ENCODE measurements at places on chromosomes 7 and 10.
A peak's percentile ranks its signal among the peaks of the same experiment; 100 is the strongest.

- DNase-seq: no peak
These were observed 197.2 kb upstream of the SH2B2 start for GRCh38 chr7:102089175-102090098.

DNA sequence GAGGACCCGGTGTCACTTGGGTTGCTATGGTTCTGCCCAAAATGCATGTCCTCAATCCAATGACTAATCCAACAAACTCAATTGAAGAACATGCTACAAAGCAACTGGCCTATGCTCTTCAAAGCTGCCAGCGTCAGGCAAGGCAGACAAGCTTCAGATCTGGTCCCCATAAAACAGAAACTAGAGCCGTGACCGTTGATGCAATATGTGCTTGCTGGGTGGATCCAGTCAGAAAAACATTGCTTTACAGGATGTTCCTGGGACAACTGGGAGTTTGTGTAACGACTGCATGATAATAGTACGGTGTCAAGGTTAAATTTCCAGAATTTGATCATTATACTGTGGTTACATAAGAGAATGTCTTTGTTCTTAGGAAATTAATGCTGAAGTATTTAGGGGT is 120.7 kb upstream of the CTBP2 start:
- no peak for DNase-seq

DNA sequence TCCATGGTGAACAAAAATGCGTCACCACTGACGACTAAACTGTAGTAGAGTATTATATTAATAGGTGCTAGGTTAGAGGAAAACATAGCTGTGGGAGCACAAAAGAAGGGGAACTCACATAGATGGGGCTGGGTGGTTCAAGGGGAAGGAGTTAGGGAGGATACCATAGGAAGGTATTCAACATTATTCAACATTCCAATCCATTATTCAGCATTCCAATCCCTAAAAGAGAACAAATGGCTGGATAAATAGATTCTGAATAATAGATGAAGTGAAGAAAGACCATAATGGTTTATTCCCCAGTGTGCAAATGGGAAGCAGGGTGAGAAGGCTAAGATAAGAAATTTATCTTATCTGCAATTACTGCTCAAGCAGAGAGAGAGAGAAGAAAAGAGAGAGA is 61.4 kb downstream of the AASS start:
- DNase-seq: no peak

- no peak for DNase-seq
These were observed 741.4 kb upstream of the POT1 start for GRCh38 chr7:125670926-125671572.

- DNase-seq: no peak
These were observed 92.6 kb downstream of the POLL start for GRCh38 chr10:101495324-101495925.

DNA sequence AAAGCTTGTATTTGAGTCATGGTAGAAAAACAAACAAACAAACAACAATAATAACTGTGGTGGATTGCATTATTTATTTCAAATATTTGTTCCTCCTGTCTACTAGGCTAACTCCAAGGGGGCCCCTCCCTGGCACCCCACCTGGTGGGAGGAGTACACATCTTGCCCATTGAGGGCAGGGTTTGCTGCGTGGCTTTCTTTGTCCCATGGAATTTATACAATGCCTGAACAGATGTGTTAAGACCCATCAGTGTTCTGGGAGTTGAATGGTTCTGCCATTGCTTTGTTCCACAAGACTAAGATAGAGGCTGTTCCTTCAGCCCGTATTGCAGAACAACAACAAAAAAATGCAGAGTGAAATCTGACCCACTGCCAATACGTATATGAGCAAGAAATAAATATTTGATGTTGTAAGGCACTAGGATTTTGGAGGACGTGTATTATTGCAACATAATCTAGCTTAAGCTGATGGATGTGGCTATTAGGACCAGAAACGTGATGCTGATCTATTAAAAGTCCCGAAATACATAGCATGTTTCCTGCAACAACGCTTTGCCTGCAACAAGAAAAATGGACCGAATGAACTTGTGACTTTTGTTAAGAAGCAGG is 119.1 kb upstream of the JCAD start:
- DNase-seq: no peak

- no peak for DNase-seq
These were observed 27.6 kb downstream of the LYZL1 start for GRCh38 chr10:29316308-29317026.

DNA sequence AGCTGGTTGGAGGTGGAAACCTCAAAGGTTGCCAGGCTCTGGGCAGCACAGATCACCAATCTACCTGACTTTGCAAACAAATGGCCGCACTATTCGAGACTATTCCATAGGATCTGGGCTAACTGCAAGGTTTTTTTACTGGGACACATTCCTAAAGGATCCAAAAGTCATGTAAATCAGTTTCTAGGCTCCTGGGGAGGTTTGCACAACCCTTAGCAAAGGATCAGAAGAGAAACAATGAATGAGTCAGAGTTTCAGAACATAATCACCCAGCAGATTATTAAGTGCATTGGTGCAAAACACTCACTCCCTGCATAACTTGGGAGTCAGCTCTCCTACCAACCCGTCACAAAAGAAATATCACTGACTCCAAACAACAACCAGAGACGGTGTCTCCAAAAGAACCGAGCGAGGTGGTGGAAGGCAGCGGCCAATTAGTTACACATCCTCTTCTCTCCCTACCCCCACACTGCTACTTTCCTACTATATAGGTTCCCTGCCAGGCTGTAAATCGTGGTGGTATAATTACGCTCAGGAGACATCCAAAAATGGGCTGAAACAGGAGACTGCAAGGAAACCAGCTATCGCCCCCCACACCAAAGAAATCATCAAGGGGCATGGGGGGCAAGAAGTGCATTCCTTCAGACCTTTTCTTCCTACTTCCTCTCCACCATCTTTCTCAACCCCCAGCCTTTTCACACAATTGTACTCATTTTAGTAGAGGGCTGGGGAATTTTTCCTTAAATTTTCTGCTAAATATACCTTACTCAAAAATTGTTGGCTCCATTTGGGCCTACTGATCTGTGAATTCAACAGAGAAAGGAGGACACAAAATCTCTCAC is 3.2 kb downstream of the UBE2H start:
- DNase-seq: peak; percentile 83

DNA sequence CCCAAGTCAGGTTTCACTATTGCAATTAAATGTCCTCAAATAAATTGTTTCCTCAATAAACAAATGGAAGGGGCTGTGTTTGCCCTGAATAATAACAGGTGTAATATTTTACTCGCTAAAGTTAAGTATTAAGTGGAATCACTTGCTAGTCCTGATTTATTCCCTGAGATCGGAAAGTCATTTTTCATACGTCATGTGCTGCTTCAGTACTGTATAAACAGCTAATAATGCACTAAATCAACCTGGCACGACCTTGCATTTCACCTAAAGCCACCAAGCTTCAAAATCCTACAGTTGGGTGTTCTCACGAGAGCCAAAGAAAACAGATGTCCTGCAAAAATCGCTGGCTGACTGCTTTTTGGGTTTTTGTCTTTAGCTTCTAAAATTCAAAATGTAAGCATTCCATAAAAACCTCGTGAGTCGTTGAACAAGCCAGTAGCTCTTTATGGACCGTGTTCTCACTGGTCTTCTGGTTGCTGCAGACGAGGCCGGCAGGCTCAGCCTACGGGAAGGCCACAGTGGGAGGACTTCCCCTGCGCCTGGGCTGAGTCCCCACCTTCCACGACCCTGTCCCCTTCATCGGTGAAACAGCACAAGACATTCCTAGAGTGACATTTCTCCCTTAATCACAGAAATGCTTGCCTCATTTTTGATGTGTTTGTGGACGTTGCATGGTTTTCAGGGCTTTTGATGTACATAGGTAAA is 17.9 kb upstream of the MNX1 start:
- DNase-seq: no peak

DNA sequence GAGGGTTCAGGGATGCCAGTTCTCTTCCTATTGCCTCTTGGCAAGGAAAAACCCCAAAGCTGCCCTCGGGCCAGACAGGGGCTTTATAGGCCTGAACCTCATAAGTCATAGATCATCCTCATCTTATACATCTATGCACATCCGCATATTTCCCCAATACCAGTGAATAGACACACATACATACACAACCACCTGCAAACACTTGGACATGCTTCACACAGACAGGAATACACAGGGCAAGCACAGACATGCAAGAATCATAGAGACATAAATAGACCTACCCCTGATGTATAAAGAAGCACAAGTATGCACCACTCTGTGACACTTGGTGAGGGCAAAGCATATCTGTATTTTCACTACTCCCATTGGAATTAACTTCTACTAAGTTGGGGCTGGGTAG is 30.7 kb downstream of the MBL2 start:
- DNase-seq: no peak

DNA sequence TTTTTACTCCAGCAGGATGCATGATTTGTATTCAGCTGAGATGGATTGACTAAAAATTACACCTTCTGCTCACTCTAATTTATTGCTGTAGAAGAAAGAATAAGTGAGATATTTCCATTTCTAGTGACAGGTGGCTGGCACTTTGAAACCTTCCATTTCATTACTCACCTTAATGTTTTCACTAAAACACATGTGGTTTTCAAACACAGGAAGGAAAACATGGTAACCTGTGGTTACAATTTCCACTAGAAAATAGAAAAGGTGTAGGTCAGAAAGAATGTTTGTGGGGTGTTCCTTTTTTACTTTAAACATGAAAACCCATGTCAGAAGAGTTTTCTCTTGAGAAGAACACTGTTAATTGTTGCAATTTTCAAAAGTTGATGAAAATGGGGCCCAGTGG is 12.0 kb upstream of the PRKCQ start:
- DNase-seq: no peak

DNA sequence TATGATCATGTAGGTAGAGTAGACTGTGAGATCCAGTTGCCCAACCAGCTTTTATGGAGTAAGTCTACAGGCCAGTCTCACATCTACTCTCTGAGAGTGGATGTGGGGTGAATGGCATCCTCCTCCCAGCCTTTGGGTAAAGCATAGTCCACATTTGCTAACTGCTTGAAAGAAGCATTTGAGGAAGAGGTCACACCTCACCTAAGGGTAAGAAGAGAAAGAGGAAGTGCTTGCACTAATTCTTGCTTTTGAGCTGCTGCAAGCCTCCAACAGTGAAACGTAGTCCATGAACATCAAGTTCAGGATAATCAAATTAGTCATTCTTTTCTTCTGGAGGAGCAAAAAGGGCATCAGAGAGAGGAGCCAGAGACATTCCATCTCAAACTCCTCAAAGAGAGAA is 93.9 kb upstream of the AGR3 start:
- no peak for DNase-seq

DNA sequence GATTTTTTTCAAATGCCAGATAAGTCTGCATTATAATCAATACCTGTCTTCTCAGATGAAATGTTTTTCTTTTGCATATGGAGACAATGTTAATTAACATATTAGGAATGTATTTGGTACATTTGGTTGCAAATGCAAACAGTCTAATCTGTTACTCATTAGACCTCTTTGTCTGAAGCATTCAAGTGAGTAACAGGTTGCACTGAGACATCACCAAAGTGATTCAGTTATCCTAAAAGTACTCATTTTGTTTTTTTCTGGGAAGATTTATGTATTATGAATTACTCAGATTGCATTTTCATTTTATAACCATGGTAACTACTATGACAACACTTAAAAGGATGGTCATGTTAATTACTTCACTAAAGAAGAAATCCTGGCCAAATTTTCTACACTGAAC is 513.6 kb downstream of the HTR7 start:
- no peak for DNase-seq

DNA sequence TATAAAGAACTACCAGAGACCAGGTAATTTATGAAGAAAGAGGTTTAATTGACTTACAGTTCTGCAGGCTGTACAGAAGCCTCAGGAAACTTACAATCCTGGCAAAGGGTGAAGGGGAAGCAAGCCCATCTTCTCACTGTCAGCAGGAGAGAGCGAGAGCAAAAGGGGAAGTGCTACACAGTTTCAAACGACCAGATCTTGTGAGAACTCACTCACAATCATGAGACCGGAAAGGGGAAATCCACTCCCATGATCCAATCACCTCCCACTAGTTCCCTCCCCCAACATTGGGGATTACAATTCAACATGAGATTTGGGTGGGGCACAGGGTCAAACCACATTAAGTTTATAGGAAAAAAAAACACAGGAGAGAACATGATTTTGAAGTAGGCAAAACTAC is 222.1 kb upstream of the SHH start:
- no peak for DNase-seq

- no peak for DNase-seq
These were observed 20.6 kb upstream of the CELF2 start for GRCh38 chr10:10996966-10997620.

- DNase-seq: no peak
These were observed 433.3 kb downstream of the GPAM start for GRCh38 chr10:111750165-111750849.

GRCh38 chr10:23530079-23530478 is 91.2 kb downstream of the OTUD1 start:
- DNase-seq: no peak

DNA sequence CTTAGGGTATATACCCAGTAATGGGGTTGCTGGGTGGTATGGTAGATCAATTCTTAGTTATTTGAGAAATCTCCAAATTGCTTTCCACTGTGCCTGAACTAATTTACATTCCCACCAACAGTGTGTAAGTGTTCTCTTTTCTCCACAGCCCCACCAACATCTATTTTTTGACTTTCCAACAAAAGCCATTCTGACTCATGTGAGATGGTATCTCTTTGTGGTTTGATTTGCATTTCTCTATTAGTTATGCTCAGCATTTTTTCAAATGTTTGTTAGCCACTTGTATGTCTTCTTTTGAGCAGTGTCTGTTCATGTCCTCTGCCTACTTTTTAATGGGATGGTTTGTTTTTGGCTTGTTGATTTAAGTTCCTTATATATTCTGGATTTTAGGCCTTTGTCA is 66.4 kb downstream of the MGAM2 start:
- DNase-seq: no peak

DNA sequence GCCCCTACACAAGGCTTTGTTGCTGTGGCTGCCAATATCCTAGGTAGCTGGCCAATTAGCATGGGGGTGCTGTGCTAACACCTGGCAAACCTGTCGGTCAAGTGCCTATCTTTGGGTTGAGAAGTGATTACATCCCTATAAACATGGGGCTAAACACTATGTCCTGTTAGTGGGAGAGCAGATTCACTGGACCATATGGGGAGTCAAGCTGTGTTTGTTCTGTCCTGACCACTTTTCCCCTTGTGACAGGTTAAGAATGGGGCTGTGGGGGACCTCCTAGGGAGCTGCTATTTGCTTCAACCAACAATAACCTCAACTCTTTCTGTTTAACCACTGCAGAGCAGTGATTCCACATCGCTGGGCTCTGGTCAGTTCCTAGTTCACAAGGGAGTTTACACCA is 151.5 kb upstream of the AOAH start:
- DNase-seq: no peak

DNA sequence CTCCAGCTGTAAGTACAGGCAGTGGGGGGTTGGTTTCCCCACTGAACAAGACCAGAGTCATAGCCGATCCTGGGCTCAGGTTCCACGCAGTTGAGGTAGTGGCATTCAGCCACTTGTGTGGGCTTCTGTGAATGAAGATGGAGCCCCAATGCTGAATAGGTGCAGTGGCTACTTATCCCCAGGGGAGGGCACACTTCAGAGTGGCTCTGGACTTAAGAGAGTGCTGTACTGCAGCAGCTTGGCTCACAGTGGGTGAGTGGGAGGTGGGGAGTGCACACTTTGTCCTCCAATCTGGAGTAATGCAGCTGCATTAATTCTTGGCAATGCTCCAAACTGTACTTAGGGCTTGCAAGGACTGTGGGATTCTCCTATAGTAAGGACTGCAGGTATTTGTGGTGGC is 81.9 kb downstream of the BUB3 start:
- no peak for DNase-seq

GRCh38 chr7:36217211-36217960 is 64.3 kb downstream of the EEPD1 start:
- no peak for DNase-seq

Data from right kidney (tissue), 9 donors.